ENCODE measurements at places on chromosomes 6 and 20.

DNA sequence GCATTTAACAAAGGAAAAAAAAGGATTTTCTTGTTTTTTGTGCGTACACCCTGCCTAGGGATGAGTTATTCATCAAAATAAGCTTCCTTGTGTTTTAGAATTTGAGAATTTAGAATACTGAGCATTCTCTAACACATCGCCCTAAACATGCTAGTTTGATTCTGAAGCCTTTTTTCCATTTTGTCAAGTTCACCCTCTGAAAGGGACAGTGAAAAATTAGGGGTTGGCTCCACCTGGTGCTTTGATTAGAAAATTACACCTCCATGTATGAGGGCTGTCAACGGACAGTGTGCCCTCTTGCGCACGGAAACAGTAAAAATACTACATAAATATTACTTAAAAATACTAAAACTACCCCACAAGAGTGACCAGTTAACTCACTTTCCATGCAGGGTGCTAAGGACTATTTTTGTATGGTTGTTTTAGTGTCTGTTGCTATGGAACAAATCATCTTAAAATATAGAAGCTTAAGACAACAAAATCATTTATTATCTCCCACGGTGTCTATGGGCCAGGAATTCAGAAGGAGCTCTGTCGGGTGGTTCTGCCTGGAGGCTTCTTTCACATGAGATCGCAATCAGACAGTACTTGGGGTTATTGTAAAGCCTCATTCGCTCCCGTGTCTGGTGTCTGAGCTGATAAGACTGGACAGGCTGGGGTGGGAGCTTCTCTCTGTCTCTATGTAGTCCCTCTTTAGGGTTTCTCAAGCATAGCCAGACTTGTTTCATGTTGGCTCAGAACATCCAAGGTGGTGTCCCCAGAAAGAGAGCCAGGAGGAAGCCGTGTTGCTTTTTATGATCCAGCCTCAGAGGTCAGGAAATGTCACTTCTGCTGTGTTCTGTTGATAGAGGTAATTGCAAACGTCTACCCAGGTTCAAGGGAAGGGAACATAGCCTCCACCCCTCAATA is 41.1 kb upstream of the TMEM170B start:
- DNase-seq, result peak; percentile 31

GRCh38 chr6:111204881-111205280 is 117.6 kb downstream of the SLC16A10 start:
- DNase-seq, result no peak

- no peak for DNase-seq
These were observed 42.0 kb upstream of the OLIG3 start for GRCh38 chr6:137536104-137536773.

- no peak for DNase-seq
These were observed 32.7 kb downstream of the TLDC2 start for GRCh38 chr20:36908603-36909002.

- no peak for DNase-seq
These were observed 80.3 kb downstream of the LPA start for GRCh38 chr6:160583794-160584193.

DNA sequence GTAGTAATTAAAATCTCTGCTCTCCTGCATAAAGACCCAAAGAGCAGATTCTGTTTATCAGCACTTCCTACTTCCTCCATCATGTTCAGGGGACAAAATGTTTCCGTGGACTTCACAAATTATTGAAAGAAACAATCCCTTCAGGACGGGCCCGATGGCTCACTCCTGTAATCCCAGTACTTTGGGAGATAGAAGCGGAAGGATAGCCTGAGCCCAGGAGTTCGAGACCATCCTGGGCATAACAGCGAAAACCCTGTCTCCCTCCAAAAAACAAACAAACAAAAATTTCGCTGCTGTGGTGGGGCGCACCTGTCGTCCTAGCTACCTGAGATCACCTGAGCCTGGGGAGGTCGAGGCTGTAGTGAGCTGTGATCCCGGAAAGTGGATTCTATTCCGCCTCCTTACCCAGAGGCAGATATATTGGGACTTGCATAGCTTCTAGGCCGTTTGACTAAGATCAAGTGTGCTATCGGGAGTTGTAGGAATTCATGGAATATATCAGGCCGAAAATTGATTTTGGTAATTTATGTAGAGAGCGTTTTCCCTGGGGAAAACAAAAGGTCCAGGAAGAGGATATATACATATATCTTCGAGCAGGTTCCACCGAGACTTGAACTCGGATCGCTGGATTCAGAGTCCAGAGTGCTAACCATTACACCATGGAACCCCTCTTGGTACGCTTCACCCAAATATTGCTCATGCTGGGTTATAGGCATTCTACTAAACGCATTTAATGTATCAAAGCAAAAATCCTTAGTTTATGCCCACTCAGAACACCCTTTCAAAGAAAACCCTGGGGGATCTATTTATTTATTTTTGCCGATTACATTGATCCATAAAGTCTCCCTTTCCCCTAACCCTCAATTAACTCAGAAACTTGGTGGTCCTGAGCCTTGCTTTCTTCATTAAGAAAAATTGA is 74.5 kb upstream of the ZNF184 start:
- no peak for DNase-seq

GRCh38 chr6:153405931-153406330 is 274.8 kb upstream of the RGS17 start:
- no peak for DNase-seq

- DNase-seq, result no peak
These were observed 263.0 kb downstream of the PAX1 start for GRCh38 chr20:21968486-21968885.

GRCh38 chr6:3231247-3232016 is 4.0 kb upstream of the TUBB2B start:
- peak; percentile 85 for DNase-seq

- no peak for DNase-seq
These were observed 413.4 kb upstream of the SOX4 start for GRCh38 chr6:21180155-21180554.

- no peak for DNase-seq
These were observed 110.9 kb downstream of the GFRAL start for GRCh38 chr6:55438203-55438602.

GRCh38 chr6:157848693-157849092 is 25.6 kb downstream of the SNX9 start:
- no peak for DNase-seq

- no peak for DNase-seq
These were observed 94.6 kb downstream of the EPB41L2 start for GRCh38 chr6:130968476-130968875.

GRCh38 chr6:815348-815738 is 122.4 kb upstream of the EXOC2 start:
- no peak for DNase-seq

Measured in right cardiac atrium (tissue), 5 donors.